ENCODE measurements at places on chromosomes 2 and 18.

DNA sequence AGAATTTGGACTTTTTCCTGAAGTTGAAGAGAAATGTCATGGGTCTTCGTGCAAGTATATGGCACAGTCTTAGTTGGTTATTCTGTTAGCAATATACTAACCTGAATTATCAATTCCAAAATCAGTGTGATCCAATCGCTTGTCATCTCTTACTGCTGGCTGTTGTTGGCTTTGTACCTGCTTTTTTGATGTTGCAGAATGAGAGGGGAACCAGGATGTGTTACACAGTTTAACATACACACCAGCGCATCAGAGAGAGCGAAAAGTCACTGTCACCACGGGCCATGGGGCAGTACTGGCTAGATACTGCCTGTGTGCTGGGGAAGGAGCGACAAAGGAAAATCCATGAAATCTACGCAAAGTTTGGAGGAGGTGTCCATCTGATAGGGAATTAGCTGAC lies 59.3 kb upstream of the SPP2 start:
- no peak for DNase-seq

- DNase-seq, result no peak
These were observed 2.4 kb upstream of the MFF start for GRCh38 chr2:227322530-227323205.

DNA sequence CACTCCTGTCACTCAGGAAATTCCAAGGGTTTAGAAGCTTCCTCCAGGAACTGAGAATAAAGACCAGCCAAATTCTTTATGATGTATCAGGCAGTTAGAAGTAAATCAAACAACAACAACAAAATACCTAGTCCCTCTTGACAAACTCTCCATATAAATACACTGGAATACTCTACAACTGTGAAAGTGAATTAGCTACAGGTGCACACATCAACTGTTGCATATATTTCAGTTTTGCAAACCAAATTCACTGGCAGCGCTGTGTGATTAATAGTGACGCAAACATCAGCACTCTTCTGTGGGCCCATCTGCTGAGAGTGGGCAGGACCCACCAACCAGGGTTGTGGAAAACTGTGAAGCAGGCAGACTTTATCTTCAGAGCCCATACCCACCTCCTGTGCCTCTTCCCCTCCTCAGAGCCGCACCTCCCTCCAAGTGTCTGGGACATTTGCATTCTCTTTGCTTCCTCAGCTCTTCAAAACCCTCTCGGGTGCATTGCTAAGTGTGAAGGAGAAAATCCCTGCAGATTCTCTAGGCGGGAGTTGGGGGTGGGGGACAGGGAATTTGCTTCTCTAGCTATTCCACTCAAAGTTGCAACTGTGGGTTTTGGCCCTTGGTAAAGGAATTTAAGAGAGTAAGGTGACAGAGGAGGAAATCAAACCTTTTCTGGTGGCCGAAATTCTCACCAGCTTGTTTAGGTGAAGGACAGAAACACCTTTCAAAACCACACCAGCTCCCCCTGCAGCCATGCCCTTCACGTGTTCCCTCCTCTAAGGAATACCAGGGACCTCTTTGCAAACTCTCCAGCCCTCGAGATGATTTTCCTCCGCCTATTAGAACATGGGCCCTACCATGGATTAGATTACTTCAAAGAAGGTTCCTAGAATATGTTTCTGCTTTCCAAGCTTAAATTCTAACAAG lies 119.3 kb downstream of the MRO start:
- DNase-seq, result no peak

DNA sequence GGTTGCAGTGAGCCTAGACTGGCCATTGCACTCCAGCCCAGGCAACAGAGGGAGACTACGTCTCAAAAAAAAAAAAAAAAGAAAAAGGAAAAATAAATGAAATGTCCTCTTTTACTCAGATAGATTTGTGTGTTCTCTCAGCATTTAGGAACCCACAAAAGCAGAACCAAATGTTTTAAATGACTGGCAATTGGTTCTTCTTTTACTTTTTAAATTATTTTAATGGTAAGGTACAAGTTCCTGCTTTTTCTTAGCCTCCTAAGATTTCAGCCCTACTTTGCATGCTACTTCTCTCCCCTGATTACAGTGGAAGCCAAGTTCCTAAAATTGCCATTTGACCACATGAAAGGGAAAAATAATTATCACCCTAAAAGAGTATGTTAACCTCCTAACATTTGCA lies 23.5 kb downstream of the SRSF7 start:
- DNase-seq, result no peak

DNA sequence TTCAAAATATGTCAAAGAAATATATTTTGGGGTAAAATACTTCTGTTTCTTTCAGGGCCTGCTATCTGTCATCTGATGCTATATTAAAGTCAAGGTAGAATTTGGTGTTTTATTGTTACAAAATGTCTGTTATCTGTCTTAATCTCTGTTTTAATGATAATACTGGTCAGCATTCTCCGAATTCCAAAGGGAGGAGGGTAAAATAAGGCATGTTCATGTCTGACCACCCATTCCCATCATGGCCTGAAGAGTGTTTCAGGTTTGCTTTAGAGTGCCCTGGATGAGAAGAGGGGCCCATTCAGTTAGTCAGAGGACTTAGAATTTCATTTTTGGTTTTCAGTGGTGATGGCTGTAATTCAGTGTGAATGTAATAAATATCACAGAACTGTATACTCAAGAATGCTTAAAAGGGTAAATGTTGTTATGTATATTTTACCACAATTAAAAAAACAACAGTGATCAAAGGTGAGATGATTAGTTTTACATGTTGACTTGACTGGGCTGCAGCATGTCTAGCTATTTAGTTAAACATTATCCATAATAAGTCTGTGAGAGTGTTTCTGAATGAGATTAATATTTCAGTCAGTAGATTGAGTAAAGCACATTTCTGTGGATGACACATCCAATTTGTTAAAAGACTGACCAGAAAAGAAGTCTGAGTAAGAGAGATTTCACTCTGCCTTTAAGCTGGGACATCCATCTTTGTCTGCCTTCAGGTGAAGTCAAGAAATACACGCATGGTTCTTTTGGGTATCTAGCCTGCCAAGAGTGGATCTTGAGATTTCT lies 467.9 kb upstream of the SYT4 start:
- no peak for DNase-seq

DNA sequence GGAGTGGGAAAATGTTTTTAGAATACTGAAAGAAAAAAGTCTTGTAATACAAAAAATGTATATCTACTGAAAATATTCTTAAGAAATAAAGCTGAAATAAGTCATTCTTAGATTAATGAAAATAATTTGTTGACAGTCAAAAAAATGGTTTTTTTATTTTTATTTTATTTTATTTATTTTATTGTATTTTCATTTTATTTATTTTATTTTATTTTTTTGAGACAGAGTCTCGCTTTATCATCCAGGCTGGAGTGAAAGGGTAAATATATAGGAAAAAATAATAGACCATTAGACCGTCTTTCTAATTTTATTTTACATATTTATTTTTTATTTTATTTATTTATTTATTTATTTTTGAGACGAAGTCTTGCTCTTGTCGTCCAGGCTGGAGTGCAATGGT lies 1583.6 kb upstream of the TMEFF2 start:
- no peak for DNase-seq

DNA sequence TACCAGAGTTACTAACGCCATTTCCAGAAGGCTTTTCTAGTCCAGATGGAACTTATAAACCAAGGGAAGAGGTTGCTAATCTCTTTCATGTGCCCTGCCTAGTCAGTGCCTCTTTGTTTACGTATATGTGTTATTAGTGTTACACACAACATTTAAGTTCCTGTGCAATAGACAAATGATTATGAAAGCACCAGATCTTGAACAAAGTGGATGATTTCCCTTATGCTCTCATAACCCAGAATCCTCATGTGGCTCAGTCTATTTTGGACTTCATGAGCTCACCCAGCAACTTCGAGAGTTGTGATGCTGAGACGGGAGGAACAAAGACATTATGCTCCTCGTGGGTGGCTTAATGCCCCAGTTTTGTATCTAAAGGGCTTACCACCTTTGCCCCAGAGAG lies 214.4 kb upstream of the SP5 start:
- no peak for DNase-seq

- no peak for DNase-seq
These were observed 135.1 kb upstream of the GATA6 start for GRCh38 chr18:22034276-22034675.

- no peak for DNase-seq
These were observed 36.0 kb downstream of the PHLPP1 start for GRCh38 chr18:62751341-62751821.

DNA sequence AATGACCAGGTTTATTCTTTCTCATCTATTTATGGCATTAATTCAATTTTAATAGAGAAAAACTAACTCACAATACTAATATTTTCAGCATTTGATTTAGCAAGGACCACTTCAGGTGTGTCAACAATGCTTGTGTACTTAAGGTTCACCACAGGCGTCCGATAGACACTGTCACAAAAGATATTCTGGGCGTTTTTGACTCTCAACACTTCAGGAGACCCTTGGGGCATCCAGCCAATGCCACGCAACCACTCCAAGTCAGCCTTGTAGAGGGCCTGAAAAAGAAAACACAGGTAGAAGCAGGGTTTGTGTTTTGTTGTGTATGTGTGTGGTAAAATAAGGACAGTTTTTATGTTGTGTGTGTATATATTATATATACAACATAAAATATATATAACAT lies 158.2 kb downstream of the NEB start:
- DNase-seq, result no peak

DNA sequence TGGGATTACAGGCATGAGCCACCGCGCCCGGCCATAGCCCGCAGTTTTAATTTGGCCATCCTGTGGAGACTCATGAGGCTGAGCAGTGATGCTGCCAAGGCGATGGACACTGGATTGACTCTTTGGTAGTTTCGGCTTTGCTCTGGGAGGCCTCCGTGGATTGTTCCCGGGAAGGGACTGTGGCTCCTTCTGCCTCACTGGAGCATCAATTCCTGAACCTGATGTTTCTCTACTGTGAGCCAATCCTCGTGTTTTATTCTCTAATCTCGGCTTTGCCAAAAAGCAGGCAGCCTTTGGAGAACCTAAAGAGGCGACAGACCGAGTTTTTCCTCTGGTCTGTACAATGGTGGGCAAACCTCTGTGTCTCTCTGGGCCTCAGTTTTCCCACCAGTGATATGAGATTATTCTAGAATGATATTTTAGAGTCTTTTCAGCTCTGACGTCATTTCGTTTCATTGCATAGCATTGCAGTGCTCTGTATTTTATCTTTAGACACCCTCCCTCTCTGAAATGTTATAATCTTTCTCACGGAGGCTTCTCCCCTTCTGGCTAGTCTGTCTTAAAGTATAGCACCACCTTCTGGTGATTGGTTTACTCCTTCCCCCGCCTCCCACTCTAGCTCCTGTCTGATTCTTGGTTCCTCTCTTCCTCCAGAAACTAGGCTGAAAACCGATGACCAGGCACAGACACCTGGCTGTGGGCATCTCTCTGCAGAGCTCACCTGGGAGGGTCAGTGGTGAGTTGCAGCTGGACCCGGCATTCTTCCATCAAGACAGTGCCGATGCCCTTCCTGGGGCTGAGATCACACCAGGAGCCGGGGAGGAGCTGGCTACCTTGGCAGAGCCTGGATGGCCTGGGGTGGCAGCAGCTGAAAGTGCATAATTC lies 341.3 kb downstream of the MYCN start:
- DNase-seq, result no peak

DNA sequence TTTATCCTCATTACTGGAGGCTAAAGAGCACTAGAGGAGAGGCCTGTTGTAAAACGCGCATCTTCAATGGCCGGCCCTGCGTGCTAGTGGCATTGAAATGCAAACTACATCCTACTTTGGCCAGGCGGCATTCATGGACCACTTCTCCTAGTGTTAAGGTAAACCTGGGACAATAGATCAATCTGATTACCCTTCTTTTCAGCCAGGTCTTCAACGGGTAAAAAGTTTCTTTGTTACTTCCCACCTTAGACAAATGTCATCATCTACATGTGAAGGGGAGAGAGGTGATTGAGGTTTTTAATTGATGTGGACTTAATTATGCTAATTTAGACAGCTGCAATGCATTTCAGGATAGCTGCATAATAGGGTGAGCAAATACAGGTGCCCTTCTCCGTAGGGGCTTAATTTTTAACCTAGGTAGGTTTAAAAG lies 628.0 kb downstream of the ZEB2 start:
- no peak for DNase-seq

DNA sequence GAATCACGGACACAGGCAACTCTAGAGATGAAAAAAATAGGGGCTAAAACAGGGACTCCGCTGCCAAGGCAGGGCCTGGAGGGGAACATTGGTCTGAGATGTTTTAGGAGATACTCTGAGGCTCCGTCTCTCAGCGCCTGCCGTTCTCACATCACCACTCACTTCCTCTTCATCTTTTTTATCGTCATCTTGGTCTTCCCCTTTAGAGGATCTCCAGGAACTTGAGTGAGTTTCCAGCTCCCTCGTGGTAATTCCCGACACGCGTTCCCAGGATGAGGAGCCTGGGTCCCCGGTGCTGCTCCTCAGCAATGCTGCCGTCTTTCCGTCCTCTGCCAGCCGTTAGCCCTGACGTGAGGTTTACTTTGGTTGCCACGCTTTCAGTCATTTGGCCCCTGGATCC lies 16.1 kb downstream of the MLPH start:
- DNase-seq, result no peak

DNA sequence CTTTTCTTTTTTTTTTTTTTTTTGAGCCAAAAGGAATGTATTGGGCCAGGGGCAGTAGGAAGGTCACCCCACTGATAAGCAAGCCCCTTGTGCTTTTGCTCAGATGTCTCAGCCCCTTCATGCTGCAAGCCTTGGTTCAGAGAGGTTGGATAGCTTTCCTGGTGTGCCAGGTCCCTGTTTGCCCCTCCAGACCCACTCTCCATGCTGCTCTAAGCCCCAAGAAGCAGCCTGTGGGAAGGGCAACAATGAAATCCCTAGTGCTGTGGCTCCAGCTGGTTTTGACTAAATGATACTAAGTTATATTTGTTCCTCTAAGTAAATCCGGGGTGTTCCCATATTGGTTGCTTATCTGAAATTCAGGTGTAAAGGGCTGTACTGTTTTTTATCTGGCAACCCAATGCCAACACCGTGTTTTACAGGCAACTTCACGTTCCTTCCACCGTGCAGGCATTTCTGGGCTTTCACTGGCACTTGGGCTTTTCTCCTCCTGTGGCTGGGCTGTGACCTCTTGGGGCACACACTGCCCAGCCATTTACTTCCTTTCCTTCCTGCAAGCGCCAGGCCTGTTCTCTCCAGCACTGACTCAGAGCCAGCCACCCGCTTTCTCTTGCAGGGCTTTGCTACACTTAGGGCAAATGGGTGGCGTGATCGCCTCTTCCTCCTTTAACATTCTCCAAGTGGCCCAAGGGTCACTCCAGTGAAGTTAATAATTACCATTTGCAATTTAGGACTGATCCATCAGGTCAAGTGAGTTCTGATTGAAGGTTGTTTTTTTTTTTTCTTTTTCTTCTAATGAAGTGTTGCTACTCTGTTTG lies 21.6 kb downstream of the MERTK start:
- DNase-seq, result no peak

DNA sequence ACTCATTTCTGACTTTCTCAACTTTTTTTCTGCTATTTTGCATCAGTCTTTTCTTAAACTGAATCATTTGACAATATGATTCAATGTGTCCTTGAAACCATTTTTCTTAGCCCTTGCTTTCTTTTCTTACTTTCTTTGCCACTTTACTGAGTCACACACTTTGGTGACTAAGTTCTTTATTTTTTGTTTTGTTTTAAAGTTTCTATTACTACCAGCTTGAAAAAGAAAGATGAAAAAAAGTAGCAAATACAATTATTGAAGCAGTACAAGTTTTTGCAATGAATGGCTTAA lies 116.5 kb downstream of the DOCK10 start:
- no peak for DNase-seq

Data from NCI-H446 treated with DMSO at 0.1 percent for 48 hours (cell line).